Pons (tissue), 1 donor: ENCODE measurements at places on chromosomes 4 and X.

DNA sequence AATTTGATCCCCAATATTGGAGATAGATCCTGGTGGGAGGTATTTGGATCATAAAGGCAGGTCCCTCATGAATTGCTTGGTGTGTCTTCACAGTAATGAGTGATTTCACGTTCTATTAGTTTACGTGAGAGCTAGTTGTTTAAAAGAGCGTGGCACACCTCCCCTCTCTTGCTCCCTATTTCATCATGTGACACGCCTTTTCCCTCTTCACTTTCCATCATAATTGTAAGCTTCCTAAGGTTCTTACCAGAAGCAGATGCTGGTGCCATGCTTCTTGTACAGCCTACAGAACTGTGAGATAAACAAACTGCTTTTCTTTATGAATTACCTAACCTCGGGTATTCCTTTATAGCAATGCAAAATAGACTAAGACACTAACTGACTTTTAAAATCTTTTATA lies 34.0 kb upstream of the FMR1 start:
- DNase-seq: no peak

GRCh38 chr4:64341711-64342110 lies 67.5 kb downstream of the TECRL start:
- DNase-seq: no peak

DNA sequence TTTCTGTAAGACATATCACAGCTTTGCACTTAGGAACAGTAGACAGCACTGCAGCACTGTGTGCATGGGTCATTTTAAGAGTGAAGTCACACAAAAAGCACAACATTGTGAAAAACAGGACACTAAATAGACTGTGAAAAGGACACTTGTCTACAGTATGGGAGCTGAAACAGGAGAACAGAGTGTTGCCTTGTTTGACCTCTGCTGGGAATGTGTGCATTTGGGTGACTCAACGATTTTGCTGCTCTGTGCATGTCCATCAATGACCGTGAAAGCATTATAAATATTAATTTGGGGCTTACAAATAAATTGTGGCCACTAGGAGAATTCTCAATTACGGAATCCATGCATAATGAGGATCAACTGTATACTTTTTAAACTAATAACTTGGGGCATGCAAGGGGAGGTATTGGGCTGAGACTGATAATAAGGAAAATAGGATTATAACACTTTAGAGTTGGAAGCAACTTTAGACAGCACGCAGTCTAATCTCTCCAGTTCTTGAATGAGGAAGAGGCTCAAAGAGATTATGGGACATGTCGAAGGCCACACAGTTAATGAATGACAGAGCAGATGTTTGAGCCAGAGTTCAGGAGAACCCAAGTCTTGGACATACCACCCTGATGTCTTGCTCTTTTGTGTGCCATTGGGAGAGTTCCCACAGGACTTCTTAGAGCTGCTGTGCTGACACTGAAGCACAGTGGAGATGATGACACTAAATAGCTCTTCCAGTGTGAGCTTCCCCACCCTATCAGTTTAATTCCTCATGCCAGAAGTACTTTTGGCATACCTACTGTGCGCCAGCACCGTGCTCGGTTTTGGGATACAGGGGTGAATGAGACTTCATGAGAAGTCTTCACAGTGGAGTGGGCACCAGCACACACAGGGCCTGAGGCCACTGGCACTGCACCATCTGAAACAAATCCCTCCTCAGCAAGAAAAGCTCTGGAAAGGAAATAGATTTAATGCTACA lies 79.3 kb downstream of the FRAS1 start:
- no peak for DNase-seq

DNA sequence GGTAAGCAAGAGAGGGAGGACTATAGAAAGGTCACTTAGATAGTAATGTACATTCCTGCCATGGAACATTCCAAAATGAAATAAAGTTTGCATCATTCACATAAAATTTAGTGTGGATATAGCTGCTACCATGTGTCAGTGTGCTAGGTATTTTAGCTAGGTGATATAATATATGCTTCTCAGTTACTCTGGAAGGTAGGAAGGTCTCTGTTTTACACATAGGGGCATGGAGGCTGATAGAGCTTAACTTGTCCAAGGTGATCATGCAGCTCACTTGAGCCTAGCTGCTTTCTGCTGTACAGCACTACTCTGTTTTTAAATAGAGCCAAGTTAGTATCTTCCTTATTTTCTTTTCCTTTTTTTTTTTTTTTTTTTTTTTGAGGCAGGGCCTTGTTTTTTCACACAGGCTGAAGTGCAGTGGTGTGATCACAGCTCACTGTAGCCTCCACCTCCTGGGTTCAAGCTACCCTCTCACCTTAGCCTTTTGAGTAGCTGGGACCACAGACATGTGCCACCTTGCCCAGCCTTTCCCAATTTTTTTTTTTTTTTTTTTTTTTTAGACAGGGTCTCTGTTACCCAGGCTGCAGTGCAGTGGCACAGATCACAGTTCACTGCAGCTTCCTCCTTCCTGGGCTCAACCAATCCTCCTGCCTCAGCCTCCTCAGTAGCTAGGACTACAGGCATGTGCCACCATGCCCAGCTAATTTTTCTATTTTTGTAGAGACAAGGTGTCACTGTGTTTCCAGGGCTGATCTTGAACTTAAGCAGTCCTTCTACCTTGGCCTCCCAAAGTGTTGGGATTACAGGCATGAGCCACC lies 10.4 kb downstream of the AFF1 start:
- no peak for DNase-seq

- no peak for DNase-seq
Observed at GRCh38 chr4:145822581-145822980, 116.0 kb downstream of the ZNF827 start.

DNA sequence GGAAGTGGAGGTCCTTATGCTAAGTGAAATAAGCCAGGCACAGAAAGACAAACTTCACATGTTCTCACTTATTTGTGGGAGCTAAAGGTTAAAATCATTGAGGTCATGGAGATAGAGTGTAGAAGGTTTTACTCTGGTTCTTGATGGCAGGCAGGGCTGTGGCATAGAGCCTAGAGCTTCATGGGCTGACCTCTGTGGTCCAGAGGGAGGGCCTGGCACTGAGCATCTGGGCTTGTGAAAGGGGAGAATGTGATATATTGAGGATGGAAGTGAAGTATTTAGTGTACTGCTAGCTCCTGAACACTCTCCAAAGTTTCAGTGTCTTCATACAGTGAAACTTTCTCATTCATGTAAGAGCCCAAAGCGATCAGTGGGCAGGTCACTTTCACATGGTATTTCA lies 71.3 kb upstream of the ANXA3 start:
- DNase-seq: no peak

DNA sequence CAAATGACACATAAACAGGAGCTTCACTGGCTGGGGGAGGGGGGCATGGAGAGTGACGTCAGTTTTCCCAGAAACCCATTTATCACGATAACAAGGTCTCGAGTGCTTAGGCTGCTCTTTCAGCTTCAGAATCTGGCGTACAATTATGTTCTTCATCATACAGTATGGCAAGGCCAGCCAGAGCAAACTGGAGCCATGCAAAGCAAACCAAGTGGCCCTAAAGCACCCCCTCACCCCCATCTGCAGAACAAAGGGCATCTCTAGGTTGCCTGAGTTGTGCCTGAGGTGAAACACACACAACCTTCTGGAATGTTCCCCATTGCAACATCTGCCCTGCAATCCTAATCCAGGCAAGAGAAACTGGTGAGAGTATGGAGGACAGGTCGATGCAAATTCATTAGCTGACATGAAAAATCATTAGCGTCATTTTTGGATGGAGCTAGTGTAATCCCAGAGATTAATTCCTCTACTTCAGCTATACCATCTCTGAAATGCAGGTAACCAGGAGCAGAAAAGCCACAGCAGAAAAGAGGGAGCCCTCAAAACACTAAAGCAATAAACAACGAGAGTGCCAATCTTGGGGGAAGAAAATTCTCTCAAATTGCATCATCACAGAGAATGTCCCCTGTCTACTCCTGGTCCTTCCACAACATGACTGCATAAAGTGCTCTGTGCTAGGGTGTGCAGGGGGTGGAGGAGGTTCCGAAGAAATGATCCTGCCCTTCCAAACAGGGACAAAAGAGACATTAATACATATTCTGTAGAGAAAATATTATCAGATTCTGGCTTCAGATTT lies 1.8 kb downstream of the SEPTIN6 start:
- DNase-seq: no peak

DNA sequence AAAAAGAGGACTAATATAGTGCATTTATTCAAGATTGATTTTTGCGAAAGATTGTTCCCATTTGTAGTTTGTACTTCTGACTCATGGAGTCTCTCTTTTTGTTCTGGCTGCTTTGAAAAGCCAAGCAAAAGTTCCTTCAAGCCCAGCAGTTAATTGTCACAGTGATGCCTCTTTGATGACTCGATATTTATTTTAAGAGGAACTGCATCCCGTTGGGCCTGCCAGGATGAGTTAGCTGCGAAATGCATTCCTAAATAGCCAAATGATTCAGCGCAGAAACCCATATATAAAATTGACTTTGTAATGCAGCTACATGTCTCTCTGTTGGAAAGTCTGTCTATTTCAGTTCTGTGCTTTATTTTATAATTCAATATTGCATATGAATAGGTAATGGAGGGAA lies 295.1 kb downstream of the GBA3 start:
- DNase-seq: no peak

DNA sequence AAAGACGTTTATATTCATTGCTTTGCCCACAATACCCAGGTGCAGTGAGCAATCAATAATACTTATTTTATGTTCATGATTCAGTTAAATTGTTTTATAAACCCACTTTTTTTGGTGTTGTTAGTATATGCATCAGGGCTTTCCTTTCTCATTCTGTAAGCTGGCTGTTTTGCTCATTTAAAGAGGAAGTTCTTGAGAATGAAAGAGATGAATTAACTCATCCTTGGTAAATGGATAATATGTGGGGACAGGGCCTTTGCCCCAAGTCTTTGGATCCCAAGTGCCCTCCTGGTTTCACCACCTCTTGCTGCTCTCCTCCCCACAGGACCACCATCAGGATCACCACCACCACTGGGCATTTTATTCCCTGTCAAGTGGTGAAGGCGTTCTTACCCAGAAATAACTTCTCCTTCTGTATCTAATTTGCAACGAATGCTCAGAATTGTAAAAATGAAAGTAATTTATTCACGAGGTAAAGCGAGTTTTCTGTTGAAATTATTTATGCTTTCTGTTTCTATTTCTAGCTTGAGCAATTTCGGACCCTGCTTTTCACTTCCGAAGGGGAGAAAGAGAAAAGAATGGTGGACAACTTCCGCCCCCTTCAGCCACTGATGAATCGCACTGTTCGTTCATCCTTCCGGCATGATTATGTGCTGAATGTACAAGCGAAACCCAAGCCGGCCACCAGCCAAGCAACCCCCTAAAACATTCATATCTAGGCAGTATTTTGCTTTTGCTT lies 8.2 kb upstream of the ZRSR2 start:
- no peak for DNase-seq

DNA sequence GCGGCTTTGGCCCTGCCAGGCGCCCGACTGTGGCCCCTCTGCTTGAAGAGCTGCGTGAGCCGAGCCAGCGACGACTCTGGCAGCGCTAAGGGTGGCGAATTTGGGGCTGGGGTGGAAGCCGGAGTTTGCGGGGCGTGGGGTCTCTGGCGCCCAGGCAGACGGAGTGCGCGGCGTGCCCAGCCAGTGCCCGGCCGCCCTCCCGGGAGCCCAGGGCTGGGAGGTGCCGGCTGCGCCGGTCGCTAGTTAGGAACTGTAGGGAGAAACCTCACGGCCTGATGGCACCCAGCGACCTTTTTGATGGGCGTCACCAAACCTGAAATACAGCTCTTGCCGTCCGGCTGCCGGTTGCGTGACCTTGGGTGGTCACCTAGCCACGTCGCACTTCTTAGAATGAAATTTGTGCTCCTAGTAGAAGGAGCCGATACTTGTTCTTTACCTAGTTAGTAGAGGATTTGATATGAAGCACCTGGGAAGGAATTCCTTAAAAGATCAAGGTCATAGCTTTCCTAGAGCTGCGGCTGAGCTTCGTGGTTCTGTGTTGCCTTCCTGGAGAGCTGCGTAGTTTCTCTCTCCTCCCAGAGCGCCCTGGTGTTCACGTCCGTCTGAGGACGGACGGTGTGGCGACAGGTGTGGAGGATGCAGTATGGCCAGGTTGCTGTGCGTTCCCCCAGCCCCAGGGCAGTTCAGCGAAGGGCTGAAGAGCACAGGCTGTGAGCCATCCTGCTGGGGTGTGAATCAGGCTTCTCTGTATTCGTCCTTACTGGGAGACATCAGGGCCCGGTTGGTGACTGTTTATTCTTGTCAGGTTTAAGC lies 680 bp downstream of the MAEA start:
- no peak for DNase-seq

GRCh38 chrX:68574240-68574639 lies 73.2 kb upstream of the STARD8 start:
- DNase-seq: no peak

DNA sequence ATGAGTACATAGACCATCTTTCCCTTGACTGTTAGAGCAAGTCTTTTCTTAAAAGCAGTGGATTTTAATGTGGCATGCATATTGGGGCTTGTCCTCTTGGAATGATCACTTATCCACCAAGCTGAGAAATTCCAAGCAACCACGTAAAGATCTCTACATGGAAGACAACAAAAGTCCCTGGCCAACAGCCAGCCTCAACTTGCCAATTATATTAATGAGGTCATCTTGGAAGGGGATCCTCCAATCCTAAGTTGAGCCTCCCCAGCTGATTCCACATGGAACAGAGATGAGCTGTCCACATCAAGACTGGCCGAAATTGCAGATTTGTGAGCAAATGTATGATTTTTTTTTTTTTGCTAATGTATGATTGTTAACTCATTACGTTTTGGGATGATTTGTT lies 20.6 kb upstream of the FTHL17 start:
- DNase-seq: no peak

GRCh38 chrX:108131471-108131870 lies 39.9 kb downstream of the ATG4A start:
- DNase-seq: no peak

- DNase-seq: no peak
Observed at GRCh38 chrX:118736394-118737010, 9.1 kb downstream of the IL13RA1 start.

- no peak for DNase-seq
Observed at GRCh38 chr4:14994242-14994641, 8.0 kb upstream of the CPEB2 start.

DNA sequence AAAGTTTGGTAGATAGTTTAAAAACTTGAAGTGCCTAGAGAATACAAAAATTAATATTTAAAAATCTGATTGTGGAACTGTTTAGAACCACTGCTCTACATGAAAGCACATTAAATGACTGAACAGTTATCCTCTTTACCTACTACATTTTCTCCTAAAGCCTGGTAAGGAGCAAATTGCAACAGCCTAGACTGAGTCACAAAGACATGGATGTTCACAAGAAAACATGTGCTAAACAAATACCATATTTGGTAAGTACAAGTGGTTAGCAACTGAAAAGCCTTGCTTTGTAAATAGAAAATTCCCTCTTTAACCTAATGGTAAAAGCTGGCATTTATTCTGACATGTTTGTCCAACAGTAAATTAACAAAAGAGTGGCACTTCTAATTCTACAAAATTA lies 203.1 kb downstream of the FBXO8 start:
- no peak for DNase-seq

GRCh38 chr4:41050116-41050515 lies 164.2 kb downstream of the APBB2 start:
- no peak for DNase-seq

- DNase-seq: no peak
Observed at GRCh38 chr4:98421111-98421510, 159.9 kb downstream of the RAP1GDS1 start.

GRCh38 chr4:86749121-86749520 lies 100.1 kb downstream of the SLC10A6 start:
- no peak for DNase-seq
